ENCODE measurements at places on chromosomes 12 and 14. TPM values are rescaled to one million over a fixed set of nuclear protein-coding genes. Genes with fewer than 3 reads are reported as not detected.

The IL31 gene
- total RNA-seq: not detected

The KRT81 gene
- total RNA-seq: not detected

The PTGDR gene
- not detected for total RNA-seq

The NYNRIN gene
- total RNA-seq: 3.7 TPM

The HOXC11 gene
- not detected for total RNA-seq

The TSPAN19 gene
- total RNA-seq: not detected

The C12orf54 gene
- not detected for total RNA-seq

Data from GM23248 (cell line).